ENCODE measurements at places on chromosomes 7 and 10. TPM values are rescaled to one million over a fixed set of nuclear protein-coding genes. Genes with fewer than 3 reads are reported as not detected.

DNA sequence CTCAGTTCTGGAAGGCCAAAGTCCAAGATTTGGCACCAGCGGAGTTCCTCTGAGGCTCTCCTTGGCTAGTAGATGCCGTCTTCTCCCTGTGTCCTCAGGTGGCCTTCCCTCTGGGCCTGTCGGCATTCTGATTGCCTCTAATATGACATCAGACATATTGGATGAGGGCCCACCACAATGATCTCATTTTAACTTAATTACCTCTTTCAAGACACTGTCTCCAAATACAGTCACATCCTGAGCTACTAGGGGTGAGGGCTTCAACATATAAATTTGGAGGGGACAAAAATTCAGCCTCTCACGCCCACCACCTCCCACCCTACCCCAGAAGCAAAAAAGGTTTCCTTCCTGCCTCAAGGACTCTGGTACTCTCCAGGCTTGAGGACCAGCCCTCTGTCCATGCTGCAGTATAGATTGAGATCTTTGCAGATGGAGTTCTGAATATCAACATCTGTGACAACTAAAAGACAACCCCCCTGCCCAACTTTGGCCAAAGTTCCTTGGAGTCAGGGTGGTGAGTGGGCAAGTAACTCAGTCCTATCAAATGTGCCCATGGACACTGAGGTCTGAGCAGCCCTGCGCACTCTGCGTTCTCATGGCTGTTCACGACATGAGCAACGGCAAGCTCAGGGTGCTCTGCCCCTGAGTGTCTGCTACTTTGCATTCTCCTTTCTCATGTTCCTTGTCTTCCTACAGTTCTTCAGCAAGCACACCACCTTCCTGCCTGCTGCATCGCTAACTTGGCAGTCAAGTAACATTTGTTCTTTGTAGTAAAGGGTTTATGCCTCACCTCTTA is 11.5 kb downstream of the TMEM176B start:
- no peaks in the 10 kb centered on the region for H3K4me1 ChIP-seq
- H3K36me3 ChIP-seq = no peaks in the 10 kb centered on the region
- no peak overlapping the region for H3K4me3 ChIP-seq
- no peak for DNase-seq
- no peak overlapping the region for H3K27ac ChIP-seq

DNA sequence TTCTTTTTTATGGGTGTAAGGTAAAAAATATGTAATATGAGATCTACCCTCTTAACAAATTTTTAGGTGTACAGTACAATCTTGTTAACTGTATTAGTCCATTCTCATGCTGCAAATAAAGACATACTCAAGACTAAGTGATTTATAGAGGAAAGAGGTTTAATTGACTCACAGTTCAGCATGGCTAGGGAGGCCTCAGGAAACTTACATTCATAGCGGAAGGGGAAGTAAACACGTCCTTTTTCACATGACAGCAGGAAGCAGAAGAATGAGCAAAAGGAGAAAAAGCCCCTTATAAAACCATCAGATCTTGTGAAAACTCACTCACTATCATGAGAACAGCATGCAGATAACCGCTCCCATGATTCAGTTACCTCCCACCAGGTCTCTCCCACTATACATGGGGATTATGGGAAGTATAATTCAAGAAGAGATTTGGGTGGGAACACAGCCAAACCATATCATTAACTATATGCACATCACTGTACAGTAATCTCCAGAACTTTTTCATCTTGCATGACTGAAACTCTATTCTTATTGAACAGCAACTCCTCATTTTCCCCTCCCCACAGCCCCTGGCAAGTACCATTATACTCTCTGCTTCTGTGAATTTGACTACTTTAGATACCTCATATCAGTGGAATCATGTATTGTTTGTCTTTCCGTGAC is 127.4 kb downstream of the WNT2 start:
- peaks cover 29% of the 10 kb centered on the region for H3K4me1 ChIP-seq
- peaks cover 2% of the 10 kb centered on the region for H3K27me3 ChIP-seq
- H3K27ac ChIP-seq = no peak overlapping the region
- no peak overlapping the region for H3K4me3 ChIP-seq

GRCh38 chr10:121947343-121948330 is 19.8 kb upstream of the ATE1 start:
- no peak for DNase-seq
- no peak overlapping the region for H3K4me3 ChIP-seq
- H3K36me3 ChIP-seq = no peaks in the 10 kb centered on the region

DNA sequence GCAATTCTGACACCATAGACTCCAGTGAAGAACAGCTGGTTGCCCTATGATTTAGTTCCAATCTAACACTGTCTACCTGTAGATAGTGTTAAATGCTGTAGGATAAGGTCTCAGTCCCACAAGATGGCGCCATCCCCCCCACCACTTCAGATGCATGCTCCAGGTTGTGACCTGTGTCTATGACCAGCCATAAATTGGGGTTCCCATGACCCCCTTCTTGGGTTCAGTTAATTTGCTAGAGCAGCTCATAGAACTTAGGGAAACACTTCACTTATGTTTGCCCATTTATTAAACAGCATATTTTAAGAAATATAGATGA is 13.1 kb downstream of the CCSER2 start:
- no peak overlapping the region for H3K4me3 ChIP-seq
- H3K36me3 ChIP-seq = peaks cover 4% of the 10 kb centered on the region
- no peaks in the 10 kb centered on the region for H3K27me3 ChIP-seq
- H3K4me1 ChIP-seq = peaks cover 21% of the 10 kb centered on the region
- H3K27ac ChIP-seq = no peak overlapping the region

- no peak overlapping the region for H3K27ac ChIP-seq
- H3K4me3 ChIP-seq = no peak overlapping the region
- H3K36me3 ChIP-seq = no peaks in the 10 kb centered on the region
- no peak for DNase-seq
- H3K4me1 ChIP-seq = peaks cover 14% of the 10 kb centered on the region
Observed at GRCh38 chr7:135262623-135263320, 29.1 kb downstream of the STRA8 start.

DNA sequence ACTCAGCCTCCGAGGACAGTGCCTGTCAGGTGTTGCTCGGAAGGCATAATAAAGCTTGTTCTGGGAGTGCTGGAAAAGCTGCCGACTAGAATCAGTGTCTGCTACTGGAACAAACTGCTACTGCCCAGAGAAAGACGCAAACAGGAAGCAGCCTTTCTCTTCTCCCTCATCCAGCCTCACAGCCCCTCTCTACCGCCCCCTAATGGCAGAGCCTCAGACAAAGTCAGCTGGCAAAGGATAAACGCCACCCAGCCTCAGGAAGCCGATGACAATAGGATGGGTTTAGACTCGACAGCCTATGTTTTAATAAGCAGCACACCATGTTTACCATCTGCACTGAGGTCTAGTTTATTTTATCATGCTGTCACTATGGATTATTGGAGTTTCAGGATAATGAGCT is 169.5 kb upstream of the LYZL1 start:
- peaks cover 10% of the 10 kb centered on the region for H3K4me1 ChIP-seq
- no peak overlapping the region for H3K27ac ChIP-seq
- peaks cover 18% of the 10 kb centered on the region for H3K27me3 ChIP-seq
- peaks cover 14% of the 10 kb centered on the region for H3K36me3 ChIP-seq
- H3K4me3 ChIP-seq = no peak overlapping the region
- DNase-seq = no peak

- DNase-seq = no peak
- H3K27me3 ChIP-seq = no peaks in the 10 kb centered on the region
- H3K27ac ChIP-seq = no peak overlapping the region
- no peaks in the 10 kb centered on the region for H3K4me1 ChIP-seq
Observed at GRCh38 chr7:70093205-70093904, 495.1 kb downstream of the AUTS2 start.

DNA sequence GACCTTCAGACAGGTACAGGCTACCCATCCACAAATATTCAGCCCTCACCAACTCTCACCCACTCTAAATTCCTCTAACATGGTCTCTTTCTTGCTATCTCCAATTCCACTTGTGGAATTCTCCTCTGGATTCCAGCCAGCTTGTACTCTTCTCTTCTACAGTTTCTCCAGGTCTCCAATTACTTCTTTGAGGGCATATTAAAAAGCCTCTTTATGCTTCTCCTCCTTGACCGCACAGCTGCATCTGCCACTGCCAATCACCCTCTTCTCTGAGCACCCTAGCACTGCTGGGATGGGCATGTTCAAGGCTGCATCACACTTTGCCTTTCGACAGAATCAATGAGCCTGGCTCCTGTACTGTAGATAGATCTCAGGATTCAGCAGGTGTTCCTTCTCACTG is 101.5 kb upstream of the ANKRD1 start:
- peaks cover 20% of the 10 kb centered on the region for H3K27me3 ChIP-seq
- H3K4me1 ChIP-seq = peaks cover 18% of the 10 kb centered on the region
- no peak overlapping the region for H3K4me3 ChIP-seq
- no peak overlapping the region for H3K27ac ChIP-seq
- H3K36me3 ChIP-seq = no peaks in the 10 kb centered on the region
- DNase-seq = no peak

GRCh38 chr10:121900443-121901174 is 27.2 kb downstream of the ATE1 start:
- DNase-seq = peak; percentile 65
- no peaks in the 10 kb centered on the region for H3K36me3 ChIP-seq
- no peaks in the 10 kb centered on the region for H3K27me3 ChIP-seq
- no peak overlapping the region for H3K4me3 ChIP-seq
- H3K27ac ChIP-seq = no peak overlapping the region
- no peaks in the 10 kb centered on the region for H3K4me1 ChIP-seq

GRCh38 chr10:116629340-116629739 is 8.6 kb downstream of the PNLIPRP2 start:
- no peaks in the 10 kb centered on the region for H3K36me3 ChIP-seq
- H3K4me3 ChIP-seq = no peak overlapping the region
- peaks cover 19% of the 10 kb centered on the region for H3K27me3 ChIP-seq
- no peak for DNase-seq
- no peak overlapping the region for H3K27ac ChIP-seq

- peaks cover 13% of the 10 kb centered on the region for H3K36me3 ChIP-seq
- peaks cover 15% of the 10 kb centered on the region for H3K27me3 ChIP-seq
- DNase-seq = no peak
- H3K4me1 ChIP-seq = peaks cover 9% of the 10 kb centered on the region
Observed at GRCh38 chr7:22357311-22358175, 589 bp upstream of the RAPGEF5 start.

DNA sequence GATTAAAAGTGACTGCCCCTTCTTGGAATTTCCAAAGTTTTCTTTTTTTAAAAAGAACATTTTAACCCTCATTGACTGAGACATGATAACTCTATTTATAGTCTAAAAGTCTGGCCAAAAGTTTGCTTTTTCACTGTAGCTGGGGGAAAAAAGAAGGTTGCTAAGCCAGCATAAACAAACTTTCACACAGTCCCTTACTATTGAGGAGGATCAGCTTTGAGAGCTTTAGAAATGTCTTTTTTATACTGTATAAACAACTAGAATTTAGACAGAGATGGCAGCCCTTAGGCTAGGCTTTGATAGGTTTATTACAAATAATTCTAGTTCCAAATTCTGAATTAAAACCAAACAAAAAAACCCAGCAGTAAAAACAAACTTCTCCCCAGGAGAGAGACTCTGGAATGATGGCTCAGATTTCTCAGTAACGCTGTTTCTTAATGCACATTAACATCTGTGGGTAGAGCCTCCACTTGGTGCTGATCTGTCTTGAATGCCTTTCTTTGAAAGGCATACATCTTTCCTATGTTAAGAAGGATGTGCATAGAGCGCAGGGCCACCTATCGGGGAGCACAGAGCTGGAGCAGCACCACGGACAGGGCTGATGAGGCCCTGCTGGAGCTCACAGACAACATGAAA is 100.9 kb upstream of the PDLIM1 start:
- no peaks in the 10 kb centered on the region for H3K4me1 ChIP-seq
- no peak overlapping the region for H3K27ac ChIP-seq
- H3K36me3 ChIP-seq = no peaks in the 10 kb centered on the region

- no peak overlapping the region for H3K4me3 ChIP-seq
- H3K4me1 ChIP-seq = peaks cover 9% of the 10 kb centered on the region
- peaks cover 10% of the 10 kb centered on the region for H3K36me3 ChIP-seq
- DNase-seq = no peak
- H3K27me3 ChIP-seq = peaks cover 11% of the 10 kb centered on the region
- H3K27ac ChIP-seq = no peak overlapping the region
Observed at GRCh38 chr7:128947854-128948253, 10.1 kb downstream of the IRF5 start.

- no peaks in the 10 kb centered on the region for H3K27me3 ChIP-seq
- no peak for DNase-seq
- no peak overlapping the region for H3K27ac ChIP-seq
- H3K4me1 ChIP-seq = peaks cover 51% of the 10 kb centered on the region
- H3K4me3 ChIP-seq = no peak overlapping the region
Observed at GRCh38 chr7:121037957-121038716, 49.6 kb downstream of the CPED1 start.

- peaks cover 2% of the 10 kb centered on the region for H3K27me3 ChIP-seq
- no peak overlapping the region for H3K4me3 ChIP-seq
- DNase-seq = no peak
- no peaks in the 10 kb centered on the region for H3K36me3 ChIP-seq
- H3K4me1 ChIP-seq = no peaks in the 10 kb centered on the region
Observed at GRCh38 chr7:114439581-114439980, 25.0 kb downstream of the FOXP2 start.

- peaks cover 20% of the 10 kb centered on the region for H3K4me1 ChIP-seq
- no peaks in the 10 kb centered on the region for H3K36me3 ChIP-seq
- no peak overlapping the region for H3K27ac ChIP-seq
- H3K27me3 ChIP-seq = peaks cover 24% of the 10 kb centered on the region
Observed at GRCh38 chr10:114100848-114101741, 57.4 kb downstream of the ADRB1 start.

DNA sequence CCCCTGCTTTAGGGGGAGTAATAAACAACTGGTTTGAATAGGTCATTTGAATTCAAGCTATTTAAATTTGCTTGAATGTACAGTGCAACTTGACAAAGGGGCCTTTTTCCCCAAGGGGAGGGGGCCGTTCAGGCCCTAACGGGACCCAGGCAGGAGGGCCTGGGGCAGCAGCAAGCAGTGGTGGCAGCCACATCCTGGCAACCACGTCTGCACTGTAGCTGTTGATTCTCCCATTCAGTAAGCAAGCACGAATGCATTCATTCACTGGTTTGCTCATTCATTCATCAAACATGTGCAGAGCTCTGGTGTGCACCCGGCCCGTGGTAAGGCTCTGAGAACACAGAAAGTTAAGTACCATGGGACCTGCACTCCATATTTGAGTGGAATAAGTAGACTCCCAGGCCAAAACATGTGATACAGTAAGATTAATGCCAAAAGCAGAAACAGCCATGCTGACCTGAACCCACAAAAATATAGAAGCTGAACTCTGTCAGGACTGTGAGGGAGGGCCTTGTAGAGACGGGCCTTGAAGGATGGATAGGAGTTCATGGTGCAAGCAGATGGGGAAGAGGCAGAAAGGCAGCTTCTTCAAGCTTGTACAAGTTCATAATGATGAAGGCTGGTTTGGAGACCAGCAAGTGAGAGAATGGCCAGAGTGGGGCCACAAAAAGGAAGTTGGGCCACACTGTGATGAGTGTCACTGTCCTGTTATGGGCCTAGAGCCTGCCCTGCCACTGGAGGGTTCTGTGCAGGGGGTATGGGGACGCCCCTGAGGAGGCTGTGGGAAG is 29.3 kb upstream of the C10orf53 start:
- no peak overlapping the region for H3K4me3 ChIP-seq
- H3K27me3 ChIP-seq = peaks cover 55% of the 10 kb centered on the region
- no peak for DNase-seq
- H3K4me1 ChIP-seq = no peaks in the 10 kb centered on the region
- no peaks in the 10 kb centered on the region for H3K36me3 ChIP-seq
- no peak overlapping the region for H3K27ac ChIP-seq

GRCh38 chr10:120400601-120401000 is 56.4 kb upstream of the PLPP4 start:
- no peak overlapping the region for H3K4me3 ChIP-seq
- peaks cover 8% of the 10 kb centered on the region for H3K36me3 ChIP-seq
- DNase-seq = peak; percentile 73
- no peaks in the 10 kb centered on the region for H3K27me3 ChIP-seq
- H3K4me1 ChIP-seq = peaks cover 56% of the 10 kb centered on the region

Gene TFR2
- total RNA-seq = 0.52 TPM

Gene SAMD9
- total RNA-seq = 8.7 TPM

Gene C10orf62
- total RNA-seq = not detected

Gene UNCX
- total RNA-seq = not detected

All from HFFc6 (cell line).